ENCODE measurements at places on chromosomes 3 and 15. TPM values are rescaled to one million over a fixed set of nuclear protein-coding genes. Genes with fewer than 3 reads are reported as not detected.

DNA sequence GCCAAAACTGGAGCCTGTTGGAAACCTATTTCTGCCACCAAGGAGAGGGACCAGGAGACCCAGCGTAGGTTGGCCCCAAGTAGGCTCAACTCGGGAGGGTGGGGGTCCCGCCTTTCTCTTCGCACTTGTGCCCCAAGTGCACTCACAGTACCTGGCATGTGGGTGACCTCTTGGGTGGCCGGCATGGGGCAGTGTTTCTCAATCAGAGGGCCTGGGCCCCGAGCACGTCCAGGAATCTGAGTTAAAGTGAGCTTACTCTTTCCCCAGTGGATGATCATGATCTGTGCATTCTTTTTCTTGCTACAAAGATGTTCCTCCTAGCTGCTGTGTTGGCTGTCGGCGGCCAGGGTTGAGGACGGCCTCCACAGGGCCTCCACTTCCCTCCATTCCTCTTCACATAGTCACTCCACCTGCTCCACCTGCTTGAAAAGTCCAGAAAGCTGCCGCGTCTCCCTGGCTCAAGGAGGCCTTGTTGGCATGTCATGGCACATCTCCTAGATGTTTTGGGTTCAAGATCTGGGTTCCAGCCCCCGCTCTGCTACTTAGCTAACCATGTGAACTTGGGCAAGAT is 66.5 kb upstream of the SEC61A1 start:
- DNase-seq, result no peak

DNA sequence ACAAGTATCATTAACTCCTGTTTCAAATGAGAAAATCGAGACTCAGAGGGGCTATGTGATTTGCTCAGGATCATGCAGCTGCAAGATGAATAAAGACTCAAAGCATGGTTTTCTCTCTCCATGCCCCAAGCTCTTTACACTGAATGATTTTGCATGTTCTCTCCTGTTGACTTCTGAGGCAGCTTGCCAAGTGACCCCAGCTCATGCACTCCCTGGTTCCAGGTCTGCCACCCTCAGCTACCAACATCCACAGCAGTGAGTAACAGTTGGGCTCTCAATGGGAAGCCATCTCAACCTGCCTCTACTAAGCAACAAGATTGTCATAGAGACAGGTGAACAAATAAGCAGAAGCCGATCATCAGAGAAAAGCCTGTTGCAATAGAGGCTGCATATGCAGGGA is 116.9 kb upstream of the GADL1 start:
- no peak for DNase-seq

- no peak for DNase-seq
Observed at GRCh38 chr3:20692675-20693074, 506.7 kb upstream of the SGO1 start.

The CLDN1 gene
- 80.9 TPM for polyA plus RNA-seq

DNA sequence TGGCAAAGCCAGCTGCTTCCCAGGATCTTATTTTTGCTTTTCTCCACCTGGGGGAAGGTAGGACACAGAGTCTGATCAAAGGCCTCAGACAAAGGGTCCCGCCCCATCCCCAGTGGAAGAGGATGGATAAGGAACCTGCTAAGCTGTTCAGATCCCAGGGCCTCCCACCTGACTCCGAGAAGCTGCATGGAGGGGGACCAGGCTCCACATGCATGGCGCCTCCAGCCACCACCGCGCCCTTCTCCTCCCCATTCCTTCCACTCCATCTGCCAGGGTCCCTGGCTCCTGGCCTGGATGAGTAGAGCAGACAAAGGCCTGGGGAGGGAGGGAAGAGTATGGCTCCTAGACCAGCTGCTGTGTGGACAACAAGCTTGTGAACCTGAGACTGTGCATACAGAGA is 20.0 kb upstream of the CRABP1 start:
- no peak for DNase-seq

DNA sequence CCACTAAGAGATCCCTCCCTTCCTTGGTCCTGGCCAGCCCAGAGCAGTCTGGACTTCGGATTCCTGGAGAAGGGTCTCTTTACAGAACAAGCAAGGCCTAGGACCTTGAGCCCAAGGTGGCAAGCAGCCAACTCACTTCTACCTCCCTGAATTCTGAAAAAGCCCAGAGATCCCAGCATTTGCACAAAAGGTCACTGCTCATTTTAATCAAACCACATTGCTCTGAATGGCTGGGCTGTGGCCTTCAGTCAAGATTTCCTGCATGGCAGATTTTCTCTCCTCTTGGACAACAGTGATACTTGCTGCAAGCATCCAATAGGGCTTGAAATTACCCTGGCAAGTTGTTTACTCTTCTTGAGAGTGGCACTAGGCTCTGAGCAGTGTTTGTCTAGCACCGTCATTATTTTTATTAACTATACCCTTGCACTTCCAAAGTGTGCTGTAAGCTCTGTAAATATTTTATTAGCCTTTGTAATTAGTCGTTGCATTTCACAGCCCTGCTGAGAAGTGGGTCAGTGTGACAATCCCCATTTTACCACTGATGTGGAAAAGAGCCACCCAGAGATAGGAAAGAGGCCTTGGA is 274.7 kb upstream of the CTNNB1 start:
- DNase-seq, result no peak

The PCLAF gene
- polyA plus RNA-seq, result 37.3 TPM

DNA sequence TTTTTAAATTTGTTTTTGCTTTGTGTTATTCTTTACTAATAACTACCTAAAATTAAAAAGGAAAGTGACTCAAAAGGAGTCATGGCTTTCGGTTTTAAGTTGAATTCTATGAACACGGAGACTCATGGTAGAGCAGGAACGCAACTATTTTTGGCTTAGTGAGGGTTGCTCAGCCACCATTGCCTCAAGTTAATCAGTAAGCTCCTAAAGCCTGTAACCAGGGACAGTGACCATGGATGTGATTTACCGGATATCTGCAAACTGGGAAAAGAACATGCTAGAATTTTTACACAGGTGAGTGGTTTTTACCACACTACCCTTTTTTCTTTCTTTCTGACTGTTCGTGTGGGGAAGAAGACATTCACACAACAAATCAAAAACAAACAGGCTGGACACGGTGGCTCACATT is 11.8 kb downstream of the SLC12A8 start:
- no peak for DNase-seq

The SLC28A1 gene
- polyA plus RNA-seq, result 7.4 TPM

The ZIC1 gene
- polyA plus RNA-seq, result not detected

DNA sequence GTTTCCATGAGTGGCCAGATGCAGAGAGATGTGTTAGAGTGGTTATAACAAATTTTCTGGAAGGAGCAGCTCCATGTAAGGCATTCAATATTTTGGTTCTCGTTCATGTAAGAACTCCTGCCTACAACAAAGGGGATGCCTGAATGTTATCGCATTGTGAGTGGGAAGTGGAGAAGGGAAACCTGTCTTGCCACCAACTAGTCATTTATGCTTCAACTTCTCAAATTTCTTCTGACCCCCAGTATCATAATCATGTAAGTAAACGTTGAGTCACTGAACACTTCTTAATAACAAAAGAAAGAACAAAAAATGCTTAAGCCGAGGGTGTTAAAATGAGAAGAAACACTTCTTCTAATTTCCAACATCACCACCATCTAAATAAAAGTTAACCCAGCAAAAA is 62.0 kb upstream of the MRPL3 start:
- no peak for DNase-seq

- no peak for DNase-seq
Observed at GRCh38 chr3:113133140-113133539, 78.2 kb upstream of the BOC start.

The PAQR9 gene
- polyA plus RNA-seq, result 0.44 TPM

DNA sequence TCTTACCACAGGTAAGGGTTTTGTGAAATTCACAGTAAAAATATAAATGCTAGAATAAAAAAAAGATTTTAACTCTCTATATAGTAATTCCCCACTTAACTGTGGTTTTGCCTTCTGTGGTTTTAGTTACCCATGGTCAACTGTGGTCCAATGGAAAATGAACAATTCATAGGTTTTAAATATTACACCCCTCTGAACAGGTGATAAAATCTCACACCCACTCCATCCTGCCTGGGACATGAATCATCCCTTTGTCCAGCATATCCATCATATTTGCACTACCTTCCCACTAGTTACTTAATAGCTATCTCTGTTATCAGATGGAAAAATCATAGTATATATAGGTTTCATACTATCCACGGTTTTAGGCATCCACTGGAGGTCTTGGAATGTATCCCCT is 49.2 kb downstream of the HDGFL3 start:
- DNase-seq, result no peak

DNA sequence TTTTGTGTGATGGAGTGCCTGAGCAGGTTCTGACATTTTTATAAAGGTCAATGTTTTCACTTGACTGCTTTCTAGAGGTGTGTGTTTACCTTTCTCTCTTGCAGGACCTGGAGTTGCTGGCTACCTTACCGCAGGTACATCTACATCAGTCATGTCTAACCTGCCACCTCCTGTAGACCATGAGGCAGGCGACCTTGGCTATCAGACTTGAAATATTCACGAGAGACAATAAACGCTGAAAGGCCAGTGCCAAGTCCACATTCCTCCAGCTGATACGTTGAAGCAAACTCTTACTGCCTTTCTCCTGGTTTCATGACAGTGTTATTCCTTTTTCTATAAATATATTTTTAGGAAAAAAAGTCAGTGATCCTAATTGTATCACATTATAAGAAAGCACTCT is 59.0 kb upstream of the ACKR4 start:
- no peak for DNase-seq

- DNase-seq, result no peak
Observed at GRCh38 chr3:185789891-185790830, 34.7 kb downstream of the IGF2BP2 start.

- no peak for DNase-seq
Observed at GRCh38 chr3:173008978-173009377, 132.1 kb downstream of the SPATA16 start.

GRCh38 chr3:196600359-196600758 is 31.9 kb downstream of the FBXO45 start:
- DNase-seq, result no peak

GRCh38 chr3:38579551-38580449 is 69.7 kb downstream of the SCN5A start:
- DNase-seq, result no peak

The MCF2L2 gene
- 0.71 TPM for polyA plus RNA-seq

DNA sequence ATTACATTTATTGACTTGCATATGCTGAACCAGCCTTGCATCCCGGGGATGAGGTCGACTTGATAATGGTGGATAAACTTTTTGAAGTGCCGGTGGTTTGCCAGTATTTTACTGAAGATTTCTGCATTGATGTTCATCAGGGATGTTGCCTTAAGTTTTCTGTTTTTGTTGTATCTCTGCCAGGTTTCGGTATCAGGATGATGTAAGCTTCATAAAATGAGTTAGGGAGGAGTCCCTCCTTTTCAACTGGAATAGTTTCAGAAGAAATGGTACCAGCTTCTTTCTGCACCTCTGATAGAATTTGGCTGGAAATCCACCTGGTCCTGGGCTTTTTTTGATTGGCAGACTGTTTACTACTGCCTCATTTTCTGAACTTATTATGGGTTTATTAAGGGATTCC is 250.8 kb downstream of the TBC1D5 start:
- no peak for DNase-seq

DNA sequence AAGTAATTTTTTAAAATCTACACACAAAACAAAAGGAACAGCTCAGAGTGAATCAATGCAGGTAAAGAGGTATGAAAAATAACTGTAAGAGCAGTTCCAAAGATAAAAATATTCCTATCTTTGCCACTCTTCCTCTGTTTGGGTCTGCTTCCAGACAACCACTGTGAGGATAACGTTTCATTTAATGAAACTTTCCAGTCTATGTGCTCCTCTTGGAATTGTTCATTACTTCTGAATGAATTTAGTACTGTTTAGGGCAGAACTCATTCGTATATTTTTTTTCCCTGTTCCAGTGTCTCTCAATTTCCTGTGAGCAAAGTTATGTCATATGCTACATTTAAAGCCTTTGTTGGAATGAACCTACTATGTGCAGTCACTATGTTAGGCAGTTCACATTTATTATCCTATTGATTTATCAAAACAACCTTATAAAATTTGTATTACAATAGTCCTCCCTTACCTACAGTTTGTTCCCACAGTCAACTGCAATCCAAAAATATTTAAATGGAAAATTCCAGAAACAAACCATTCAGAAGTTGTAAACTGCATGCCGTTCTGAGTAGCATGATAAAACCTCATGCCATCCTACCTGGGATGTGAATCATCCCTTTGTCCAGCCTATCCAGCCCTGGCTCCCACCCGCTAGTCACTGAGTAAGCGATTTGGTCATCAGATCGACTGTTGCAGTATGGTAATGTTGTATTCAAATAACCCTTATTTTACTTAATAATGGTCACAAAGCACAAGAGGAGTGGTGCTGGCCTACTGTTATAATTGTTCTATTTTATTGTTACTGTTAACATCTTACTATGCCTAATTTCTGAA is 98.1 kb downstream of the TMCC1 start:
- DNase-seq, result no peak

The CHSY1 gene
- 50.9 TPM for polyA plus RNA-seq

- DNase-seq, result no peak
Observed at GRCh38 chr3:29538610-29538958, 257.7 kb downstream of the RBMS3 start.

The DLEC1 gene
- 0.69 TPM for polyA plus RNA-seq

DNA sequence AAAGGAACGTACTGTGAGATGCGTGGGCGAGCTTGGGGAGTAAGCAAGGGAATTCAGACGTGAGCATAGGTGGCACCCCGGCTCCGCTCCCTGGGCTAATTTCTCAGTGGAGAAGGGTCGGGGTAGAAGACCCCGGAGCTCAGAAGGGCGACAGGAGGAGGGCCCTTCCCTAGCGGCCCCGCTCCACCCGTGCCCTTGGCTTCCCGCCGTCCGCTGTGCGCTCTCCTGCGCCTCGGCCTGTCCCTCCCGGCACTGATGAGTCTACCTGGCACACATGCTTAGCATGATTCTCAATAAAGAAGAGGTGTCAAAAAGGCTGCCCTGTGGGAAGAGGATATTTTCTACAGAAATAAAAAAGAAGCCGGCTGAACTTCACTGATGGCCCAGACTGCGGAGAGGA is 292.7 kb downstream of the OCA2 start:
- DNase-seq, result no peak

The FOXL2 gene
- polyA plus RNA-seq, result not detected

- no peak for DNase-seq
Observed at GRCh38 chr3:101128786-101129185, 135.6 kb upstream of the ABI3BP start.

DNA sequence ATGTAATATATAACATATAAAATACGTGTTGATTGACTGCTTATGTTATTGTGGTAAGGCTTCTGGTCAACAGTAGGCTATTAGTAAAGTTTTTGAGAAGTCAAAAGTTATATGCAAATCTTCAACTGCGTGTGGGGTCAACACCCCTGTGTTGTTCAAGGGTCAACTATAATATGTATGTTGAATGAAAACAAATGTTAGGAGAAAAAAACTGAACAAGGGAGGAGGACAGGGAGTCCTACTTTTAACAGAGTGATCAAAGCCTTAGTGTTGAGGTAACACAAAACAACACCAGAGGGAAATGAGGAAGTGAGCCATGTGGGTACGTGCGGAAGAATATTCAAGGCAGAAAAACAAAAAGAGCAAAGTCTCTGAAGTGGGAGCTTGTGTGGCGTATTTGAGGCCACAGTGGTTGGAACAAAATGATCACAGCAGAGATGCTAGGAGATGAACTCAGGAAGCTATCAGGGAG is 62.5 kb downstream of the SFMBT1 start:
- no peak for DNase-seq

- DNase-seq, result no peak
Observed at GRCh38 chr3:49701388-49702077, 12.2 kb downstream of the RNF123 start.

All from right renal cortex interstitium (tissue), 3 donors.